CD4-positive, alpha-beta T cell treated with Interleukin-6 at 100 ng/mL for 8 hours (primary cell): ENCODE measurements at places on chromosomes 12 and 14.

DNA sequence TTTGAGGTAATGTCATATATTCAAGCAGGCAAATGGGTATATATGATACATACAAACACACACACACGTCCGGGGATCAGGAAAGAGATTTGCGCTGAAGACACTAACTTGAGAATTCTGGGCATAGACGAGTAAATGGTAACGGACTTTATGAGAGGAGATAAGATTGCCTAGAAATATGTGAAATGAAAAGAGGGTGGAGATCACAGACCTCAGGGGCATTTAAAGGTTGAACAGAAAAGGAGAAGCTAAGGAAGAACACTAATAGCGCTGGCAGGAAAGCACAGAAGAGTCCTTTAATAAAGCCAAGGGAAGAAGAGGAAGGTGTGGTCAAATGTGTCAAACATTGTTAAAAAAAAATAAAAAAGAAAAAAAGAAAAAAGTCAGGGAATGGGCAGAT, 13.1 kb downstream of the CRY1 start:
- DNase-seq: no peak

GRCh38 chr12:65943388-65944137, 119.3 kb downstream of the HMGA2 start:
- no peak for DNase-seq

GRCh38 chr14:58765418-58765831, 127.7 kb downstream of the DACT1 start:
- DNase-seq: no peak

GRCh38 chr14:68094752-68095151, 275.2 kb downstream of the RAD51B start:
- no peak for DNase-seq

- DNase-seq: peak; percentile 22
These were observed 11.4 kb downstream of the SCNN1A start for GRCh38 chr12:6364044-6364374.

GRCh38 chr14:105068818-105069217, 3.6 kb upstream of the GPR132 start:
- DNase-seq: no peak
